Cortex of kidney (tissue), 1 donor: ENCODE measurements at places on chromosomes 4 and X.

DNA sequence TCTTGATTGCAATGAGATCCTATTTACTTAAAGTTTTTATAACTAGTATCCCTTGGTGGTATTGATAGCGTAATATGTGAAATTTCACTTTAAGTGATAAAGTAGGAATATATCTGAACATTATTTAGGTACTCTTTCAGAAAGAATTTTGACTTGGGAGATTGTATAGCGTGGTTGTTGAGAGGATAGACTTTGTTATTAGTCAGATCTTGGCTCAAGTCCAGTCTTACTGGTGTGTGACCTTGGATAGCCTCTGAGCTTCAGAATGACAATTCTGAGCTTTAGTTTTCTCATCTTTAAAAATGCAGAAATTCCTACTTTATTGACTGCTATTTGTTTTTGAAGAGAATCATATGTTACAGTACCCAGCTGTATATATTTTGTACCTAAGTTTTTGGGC, 32.6 kb downstream of the DCK start:
- no peak for DNase-seq

DNA sequence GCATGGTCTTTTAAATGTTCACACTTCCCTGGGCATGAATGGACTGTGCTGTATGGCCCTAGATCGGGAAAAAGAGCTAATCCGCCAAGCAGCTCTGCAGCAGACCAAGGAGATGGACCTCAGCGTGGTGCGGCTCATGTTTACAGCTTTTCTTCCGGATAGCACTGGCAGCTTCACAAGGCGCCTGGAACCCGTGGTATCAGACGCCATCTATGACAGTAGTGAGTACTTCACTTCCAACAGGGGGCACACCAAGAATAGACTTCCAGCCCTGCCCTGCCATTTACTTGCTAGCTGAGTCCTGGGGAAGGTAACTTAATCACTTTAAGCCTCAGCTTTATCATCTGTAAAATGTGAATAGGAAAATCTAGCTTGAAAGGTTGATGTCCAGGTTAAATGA, 77.7 kb downstream of the NFKB1 start:
- no peak for DNase-seq

- no peak for DNase-seq
These were observed 76.2 kb downstream of the ELOVL6 start for GRCh38 chr4:110122201-110122600.

- no peak for DNase-seq
These were observed 181.5 kb downstream of the SHROOM3 start for GRCh38 chr4:76616526-76616925.

DNA sequence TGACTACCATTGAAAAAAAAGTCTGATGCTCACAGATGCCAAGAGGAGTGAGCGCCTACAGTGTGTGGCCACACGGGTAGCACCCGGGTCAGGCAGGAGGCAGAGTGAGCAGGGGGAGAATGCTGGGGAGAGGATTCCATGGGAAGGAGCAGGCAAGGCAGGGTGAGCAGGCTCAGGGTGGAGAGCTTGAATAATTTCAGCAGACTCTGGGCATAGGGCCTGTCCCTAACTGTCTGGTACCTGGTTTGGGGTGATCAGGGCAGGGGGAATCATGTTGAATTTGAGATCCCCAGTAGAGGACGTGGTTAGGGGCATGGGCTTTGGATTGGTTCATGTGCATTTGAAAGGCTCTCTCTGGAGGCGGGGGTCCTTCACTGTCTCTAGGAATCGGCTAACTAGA, 51.2 kb upstream of the TLR3 start:
- no peak for DNase-seq

- no peak for DNase-seq
These were observed 59.7 kb upstream of the BEX4 start for GRCh38 chrX:103155201-103155600.

- no peak for DNase-seq
These were observed 136.2 kb downstream of the TBC1D19 start for GRCh38 chr4:26719954-26720552.

- DNase-seq: no peak
These were observed 79.2 kb downstream of the PRSS12 start for GRCh38 chr4:118273642-118274041.

DNA sequence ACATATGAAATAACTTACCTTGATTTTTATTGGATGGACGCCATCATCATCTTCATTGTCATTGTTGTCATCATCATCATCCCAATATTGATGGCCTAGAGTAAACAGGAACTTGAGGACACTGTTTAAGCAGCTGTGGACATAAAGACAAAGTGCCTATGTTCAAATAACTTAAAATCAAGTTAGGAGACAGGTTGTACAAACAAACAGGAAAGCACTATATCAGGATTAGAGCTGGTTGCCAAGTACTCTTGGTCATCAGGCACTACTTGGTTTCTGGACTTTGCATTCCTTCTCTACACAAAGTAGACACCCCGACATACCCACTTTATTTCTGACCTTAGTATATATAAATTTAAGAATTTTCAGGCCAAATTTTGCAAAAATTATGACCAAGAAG, 608.6 kb downstream of the KLHL13 start:
- no peak for DNase-seq

GRCh38 chrX:110251526-110251925, 66.4 kb downstream of the AMMECR1 start:
- DNase-seq: no peak

DNA sequence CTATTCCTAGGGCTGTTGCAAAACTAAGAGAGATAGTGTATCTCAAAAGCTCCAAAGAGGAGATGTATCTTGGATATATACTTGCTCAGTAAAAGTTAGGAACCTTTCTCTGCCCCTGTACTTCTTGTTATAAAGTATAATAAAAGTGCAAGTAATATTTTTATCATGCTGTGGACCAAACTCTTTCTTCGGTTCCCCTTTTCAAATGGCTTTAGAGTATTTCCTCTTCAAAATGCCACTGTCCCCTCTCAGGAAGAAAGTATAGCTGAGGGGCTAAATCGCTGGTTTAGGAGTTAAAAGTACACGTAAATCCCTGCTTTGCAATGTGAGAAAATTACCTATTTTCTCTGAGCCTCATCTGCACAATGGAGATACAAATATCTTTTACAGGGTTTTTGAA, 169.1 kb upstream of the FTHL17 start:
- no peak for DNase-seq

- no peak for DNase-seq
These were observed 11.3 kb upstream of the BTC start for GRCh38 chr4:74805601-74806000.

DNA sequence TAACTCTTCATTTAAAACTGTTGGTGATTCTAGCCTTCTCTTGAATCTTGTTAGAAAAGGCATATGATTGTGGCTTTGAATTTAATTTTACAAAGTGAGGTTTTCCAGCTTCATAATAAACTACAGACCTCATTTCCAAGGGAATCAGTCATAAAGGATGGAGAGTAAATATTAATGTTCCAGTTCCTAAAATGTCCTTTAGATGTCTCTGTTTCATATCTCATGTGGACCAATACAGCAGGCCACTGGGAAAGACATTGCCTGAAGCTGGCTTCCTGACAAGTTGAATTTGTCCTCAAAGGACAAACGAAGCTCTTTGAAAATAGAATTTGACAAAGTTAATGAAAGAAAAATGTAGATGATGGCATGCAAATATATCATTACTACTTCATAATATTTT, 125.4 kb downstream of the ZNF330 start:
- no peak for DNase-seq

DNA sequence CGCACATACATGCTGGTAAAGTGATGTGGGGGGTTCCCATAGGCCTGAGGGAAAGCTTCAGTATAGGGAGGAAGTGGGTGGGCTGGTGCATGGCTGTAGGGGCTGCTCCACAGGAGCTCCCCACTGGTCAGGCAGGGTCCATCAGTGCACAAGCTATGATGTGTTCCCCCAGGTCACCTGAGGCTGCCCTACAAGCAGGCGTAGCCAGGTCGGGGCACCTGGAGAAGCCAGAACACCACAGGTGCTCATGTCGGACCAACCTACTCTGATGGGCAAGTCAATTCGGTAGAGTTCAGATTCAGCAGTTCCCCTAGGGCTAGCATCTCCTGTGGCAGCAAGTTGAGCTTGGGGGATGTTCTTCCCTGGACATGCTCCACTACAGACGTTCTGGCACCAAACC, 103.3 kb upstream of the EPHA5 start:
- no peak for DNase-seq

DNA sequence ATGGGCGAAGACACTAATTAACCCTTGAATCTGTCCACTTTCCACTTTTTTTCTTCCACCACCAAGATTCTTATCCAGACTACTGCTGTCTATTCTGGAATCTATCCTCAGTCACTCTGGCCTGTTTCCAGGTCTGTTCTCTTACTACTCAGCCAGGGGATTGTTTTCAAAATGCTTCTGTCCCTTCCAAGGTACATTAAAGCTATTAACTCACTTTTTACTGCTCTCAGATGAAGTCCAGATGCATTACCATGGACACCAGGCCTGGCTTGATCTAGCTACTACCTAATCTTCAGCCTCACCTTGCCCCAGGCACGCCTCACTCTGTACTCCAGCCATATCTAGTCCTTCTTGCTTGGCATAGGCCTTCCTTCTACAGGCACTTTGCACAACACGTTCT, 66.4 kb downstream of the GALNT7 start:
- DNase-seq: no peak

DNA sequence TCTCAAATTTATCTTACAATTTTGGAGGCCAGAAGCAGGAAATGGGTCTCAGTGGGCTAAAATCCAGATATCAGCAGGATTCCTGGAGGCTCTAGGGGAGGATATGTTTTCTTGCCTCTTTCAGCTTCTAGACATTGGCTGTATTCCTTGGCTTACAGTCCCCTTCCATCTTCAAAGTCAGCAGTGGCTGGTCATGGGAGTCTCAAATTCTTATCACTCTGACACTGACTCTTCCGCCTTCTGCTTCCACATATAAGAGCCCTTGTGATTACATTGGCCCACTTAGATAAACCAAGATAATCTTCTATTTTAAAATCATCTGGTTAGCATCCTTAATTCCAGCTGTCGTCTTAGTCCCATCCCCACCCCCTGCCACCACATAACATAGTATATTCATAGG, 113.0 kb downstream of the PCDH7 start:
- DNase-seq: no peak

DNA sequence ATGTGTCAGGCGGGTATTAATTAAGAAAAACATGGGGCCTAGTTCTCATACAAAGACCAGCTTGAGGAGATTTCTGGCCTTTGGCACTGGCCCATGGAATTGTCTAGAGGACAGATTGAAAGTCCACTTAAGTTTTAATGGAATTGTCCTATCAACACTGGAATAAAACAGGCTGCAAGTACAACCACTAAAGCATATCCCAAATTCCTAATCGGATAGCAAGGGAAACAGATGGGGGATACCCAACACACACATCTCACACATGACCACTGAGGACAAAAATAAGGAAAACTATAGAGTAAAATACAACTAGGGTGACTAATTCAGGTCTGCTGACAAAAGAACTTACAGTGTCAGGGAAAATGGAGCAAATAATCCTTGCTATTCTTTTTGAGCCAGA, 167.8 kb downstream of the GASK1B start:
- no peak for DNase-seq

DNA sequence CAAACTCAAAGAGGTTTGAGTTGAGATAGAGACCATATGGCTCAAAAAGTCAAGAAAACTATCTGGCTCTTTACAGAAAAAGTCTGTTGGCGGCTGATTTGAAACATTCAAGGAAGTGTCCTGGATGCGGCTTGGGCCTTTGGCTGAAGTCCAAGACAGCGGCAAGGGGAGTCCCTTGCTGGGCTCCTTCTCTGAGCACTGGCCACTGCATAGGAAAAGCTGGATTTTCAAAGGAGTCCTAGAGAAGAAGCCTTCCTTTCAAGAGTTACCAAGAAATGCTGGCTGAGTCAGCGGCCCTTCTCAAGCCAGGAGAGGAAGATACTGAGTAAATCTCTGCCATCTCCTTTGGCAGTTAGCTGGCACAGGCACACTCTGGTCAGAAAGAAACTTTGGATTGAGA, 12.1 kb downstream of the APLN start:
- DNase-seq: no peak

- no peak for DNase-seq
These were observed 279.8 kb upstream of the BOD1L1 start for GRCh38 chr4:13907255-13907751.

DNA sequence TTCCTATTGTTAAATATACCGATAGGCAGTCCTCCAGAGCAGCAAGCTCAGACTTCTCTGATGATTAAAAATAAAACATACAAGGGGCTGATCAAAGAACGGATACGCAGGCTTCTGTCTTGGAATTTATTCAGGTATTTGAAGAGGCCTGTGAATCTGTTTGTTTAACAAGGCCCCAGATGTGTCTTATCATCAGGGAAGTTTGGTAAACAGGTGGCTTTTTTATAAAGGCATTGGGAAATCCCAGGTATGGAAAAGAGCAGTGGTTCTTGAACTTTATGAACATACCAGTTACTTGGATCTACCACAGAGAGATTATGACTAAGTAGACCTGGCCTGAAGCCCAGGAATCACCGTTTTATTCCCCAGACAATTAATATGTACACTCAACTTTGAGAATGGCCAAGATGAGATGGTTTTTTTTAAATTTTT, 47.9 kb downstream of the SOWAHB start:
- DNase-seq: no peak

DNA sequence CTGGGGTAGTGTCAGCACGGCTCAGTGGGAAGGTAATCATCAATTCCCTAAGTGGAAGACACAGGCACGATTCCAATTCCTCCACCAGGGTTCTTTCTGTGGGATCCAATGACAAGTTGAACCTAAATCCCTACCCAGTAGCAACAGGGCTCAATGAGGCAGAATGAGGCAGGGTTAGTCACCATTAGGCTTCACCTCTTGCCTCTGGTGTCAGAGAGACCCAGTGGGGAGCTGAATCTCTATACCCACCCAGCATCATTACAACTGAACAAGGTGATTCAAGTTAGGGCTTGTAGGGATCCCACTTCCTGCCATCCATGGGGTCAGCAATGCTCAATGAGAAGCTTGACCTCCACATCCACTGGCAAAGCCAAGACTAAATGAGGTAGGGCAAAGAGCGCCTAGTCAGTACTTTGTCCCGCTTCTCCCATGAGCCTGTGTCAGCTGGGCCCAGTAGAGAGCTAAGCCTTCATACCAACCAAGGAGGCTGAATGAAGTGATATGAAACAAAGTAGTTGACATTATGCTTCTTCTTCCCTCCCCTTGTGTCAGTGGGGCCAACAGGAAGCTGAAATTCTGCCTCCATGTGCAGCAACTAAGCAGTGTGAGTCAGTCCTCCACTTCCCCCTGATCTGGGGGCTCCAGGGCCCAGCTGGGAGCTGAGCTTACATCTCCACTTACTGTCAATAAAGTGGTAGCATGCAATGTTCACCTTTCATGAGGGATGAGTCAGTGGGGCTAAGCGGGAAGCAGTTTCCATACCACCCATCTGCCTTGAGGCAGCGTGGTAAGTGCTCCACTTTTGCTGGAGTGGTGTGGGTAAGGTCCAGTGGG, 36.4 kb upstream of the RBM41 start:
- DNase-seq: no peak

GRCh38 chrX:5907207-5907606, 321.5 kb downstream of the NLGN4X start:
- DNase-seq: no peak

DNA sequence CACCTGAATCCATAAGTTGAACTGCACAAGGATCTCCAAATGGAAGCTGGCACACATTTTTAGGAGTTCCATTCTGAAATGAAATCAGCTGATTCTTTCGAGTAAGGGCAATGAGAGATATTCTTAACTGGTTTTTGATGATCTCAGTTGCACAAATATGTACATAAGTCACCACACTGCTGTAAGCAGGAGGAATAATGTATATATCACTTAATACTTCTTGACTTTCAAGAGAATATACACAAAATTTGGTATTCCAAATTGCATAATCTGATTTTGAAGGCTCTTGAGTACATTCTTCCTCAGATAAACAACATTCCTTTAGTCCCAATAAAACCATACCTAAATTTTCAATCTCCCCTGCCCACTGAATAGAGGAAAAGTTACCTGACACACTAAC, 8.2 kb downstream of the FANCB start:
- DNase-seq: no peak
